ENCODE measurements at places on chromosomes 2 and 18.

DNA sequence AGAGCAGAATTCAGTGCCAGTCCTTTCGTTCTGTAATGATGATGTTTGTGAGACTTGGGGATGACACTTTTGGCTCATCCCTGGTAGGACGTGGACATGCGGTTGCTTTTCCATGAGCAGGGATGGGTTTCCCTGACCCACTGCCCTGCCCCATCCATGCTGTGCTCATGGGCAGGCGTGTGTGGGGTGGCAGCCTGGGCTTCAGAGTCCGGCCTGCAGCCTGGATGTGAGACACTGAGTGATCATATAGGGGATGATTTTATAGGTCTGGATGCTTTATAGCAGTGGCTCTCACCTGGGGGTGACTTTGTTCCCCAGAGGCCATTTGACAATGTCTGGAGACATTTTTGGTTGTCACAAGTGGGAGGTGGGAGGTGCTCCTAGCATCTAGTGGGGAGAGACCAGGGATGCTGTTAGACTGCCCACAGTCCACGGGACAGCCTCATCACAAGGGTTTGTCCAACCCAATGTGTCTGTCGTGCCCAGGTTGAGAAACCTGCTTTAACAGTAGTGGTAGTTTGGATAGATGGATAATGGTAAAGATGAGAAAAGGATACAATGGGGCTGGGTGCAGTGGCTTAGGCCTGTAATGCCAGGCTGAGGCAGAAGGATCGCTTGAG, 38.9 kb downstream of the LDLRAD4 start:
- no peak for DNase-seq

GRCh38 chr2:14735696-14736095, 103.2 kb downstream of the LRATD1 start:
- no peak for DNase-seq

DNA sequence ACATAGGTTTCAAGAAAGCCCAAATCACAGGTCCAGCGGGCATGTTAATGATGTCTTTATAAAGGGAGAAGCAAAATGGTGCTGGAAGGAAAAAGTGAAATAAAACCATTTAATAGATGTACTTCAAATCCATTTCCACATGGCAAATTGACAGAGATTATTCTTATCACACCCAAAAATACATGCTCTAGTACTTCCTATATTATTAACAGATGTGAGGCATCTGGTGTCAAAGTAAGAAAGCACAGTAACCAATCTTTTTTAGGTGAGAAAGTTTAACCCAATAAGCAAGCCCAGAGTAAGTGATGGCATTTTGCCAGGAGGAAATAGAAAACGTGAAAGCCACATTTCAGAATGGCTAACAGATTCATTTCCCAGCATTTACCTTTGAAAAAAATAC, 128.0 kb downstream of the ABCA12 start:
- DNase-seq, result no peak

DNA sequence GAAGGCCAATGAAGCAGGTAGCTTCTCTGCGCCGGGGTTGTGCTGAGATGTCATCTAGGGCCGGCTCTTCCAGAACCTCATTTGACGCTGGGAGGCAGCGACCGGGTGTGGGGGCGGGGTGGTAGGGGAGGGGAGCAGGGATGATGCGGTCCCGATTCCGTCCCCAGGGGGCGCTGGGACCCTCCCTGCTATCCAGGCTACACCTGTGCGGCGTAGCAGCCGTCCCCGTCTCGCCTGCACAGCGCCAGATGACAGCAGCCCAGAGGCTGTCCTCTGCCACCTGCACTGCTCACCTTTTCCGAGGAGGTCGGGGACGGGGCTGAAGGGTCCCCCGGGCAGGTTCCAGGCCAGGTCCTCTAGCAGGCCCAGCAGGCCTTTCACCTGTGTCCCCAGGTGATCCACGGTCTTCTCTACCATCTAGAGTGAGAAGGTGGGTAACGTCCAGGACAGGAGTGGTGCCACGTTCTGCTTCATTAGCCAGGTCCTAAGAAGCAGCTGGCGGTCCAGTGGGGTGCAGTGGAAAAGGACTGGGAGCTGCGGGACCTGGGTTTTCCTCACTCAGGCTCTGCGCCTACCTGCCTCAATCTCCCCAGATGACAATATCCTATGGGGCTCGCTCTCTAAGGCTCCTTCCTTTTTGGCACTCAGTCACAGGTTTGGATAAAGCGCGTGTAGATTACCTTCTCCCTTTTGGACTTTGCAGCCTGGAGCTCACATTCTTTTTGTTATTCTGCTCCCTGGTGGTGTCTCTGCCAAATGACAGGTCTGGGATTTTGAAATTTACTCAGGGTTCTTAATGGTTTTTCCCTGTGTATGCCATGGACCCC, 56.0 kb upstream of the RAB6C start:
- peak; percentile 44 for DNase-seq

- DNase-seq, result no peak
These were observed 91.6 kb downstream of the ASXL3 start for GRCh38 chr18:33669589-33669988.

- no peak for DNase-seq
These were observed 32.5 kb downstream of the PRKRA start for GRCh38 chr2:178418426-178418825.

- no peak for DNase-seq
These were observed 60.3 kb downstream of the RFTN2 start for GRCh38 chr2:197615016-197615652.

GRCh38 chr2:74530239-74531187, 780 bp downstream of the HTRA2 start:
- DNase-seq, result peak; percentile 71

Data from EH (cell line).